ENCODE measurements at places on chromosomes 6 and 20. TPM values are rescaled to one million over a fixed set of nuclear protein-coding genes. Genes with fewer than 3 reads are reported as not detected.

The INSM1 gene
- not detected for total RNA-seq

The NQO2 gene
- total RNA-seq, result 129 TPM

The HTR1E gene
- total RNA-seq, result not detected

The ADGRF5 gene
- total RNA-seq, result 21.2 TPM

The CDKAL1 gene
- total RNA-seq, result 15.1 TPM

The DEF6 gene
- 1.6 TPM for total RNA-seq

The OR12D3 gene
- total RNA-seq, result not detected

The PPDPF gene
- 153 TPM for total RNA-seq

The ID1 gene
- 129 TPM for total RNA-seq

The ABHD16B gene
- total RNA-seq, result not detected

- H3K27ac ChIP-seq, result no peak overlapping the region
- H3K36me3 ChIP-seq, result no peaks in the 10 kb centered on the region
- H3K27me3 ChIP-seq, result no peaks in the 10 kb centered on the region
- H3K4me1 ChIP-seq, result no peaks in the 10 kb centered on the region
- no peak for DNase-seq
Observed at GRCh38 chr6:31871046-31871659, 7.6 kb downstream of the SLC44A4 start.

GRCh38 chr6:45541934-45542333 is 164.2 kb upstream of the SUPT3H start:
- DNase-seq, result no peak
- no peak overlapping the region for H3K4me3 ChIP-seq
- H3K27me3 ChIP-seq, result no peaks in the 10 kb centered on the region
- H3K36me3 ChIP-seq, result no peaks in the 10 kb centered on the region

- no peak overlapping the region for H3K27ac ChIP-seq
- no peaks in the 10 kb centered on the region for H3K36me3 ChIP-seq
- no peaks in the 10 kb centered on the region for H3K4me1 ChIP-seq
- H3K27me3 ChIP-seq, result no peaks in the 10 kb centered on the region
- no peak for DNase-seq
Observed at GRCh38 chr6:116528780-116529179, 16.7 kb downstream of the TRAPPC3L start.

DNA sequence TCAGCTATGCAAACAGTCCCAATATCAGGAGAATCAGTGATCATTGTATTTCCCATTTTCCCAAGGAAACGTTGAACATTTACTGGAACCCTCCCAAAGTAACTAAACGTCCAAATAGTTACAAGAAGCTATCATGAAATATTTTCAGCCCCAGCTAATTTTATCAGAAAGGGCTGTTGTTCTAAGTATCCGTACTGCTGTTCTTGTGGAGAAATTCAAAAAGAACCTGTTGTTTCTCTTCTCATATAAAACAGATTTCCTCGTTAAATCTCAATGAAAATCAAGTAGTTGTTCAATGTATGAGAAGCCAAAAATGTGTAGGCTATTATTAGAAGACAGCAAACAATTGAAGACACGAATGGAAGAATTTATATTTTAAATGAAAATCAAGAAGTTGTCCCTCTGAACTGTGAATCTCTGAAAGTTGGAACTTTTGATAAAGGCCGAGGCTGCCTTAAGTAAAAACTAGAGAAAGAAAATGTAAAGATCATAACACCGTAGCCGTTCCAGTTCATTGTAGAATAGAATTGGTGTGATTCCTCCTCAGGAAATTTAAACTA is 107.7 kb downstream of the HFE start:
- no peaks in the 10 kb centered on the region for H3K27me3 ChIP-seq
- H3K4me3 ChIP-seq, result peak overlapping the region; percentile 67
- H3K4me1 ChIP-seq, result peaks cover 8% of the 10 kb centered on the region
- peak overlapping the region; percentile 76 for H3K27ac ChIP-seq

DNA sequence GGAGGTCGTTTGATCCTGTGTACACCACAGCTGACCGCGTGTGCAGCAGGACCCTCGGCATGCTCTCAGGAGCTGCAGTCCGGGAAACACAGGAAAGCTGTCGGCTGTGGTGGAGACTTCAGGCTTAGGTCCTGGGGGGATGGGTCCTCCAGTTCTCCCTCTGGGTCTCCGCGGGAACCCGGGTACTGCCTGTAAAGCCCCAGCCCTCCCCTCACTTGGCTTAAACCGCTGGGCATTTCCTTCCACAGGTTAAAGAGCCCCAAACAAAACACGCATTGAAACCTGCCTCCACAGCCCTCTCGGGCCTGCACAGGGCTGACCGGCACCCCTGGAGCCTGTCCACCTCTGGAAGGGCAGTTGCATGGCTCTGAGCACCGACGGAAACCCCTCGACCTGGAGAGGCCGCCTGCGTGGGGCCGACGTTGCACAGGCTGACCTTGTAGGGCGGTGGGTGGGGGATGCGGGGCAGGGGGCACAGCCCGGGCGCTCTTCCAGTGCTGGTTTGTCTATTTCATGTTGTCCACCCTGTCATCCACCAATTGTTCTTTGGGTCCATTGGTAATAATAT is 59.1 kb downstream of the DACT2 start:
- no peak overlapping the region for H3K27ac ChIP-seq
- DNase-seq, result no peak
- H3K4me3 ChIP-seq, result no peak overlapping the region
- no peaks in the 10 kb centered on the region for H3K36me3 ChIP-seq

DNA sequence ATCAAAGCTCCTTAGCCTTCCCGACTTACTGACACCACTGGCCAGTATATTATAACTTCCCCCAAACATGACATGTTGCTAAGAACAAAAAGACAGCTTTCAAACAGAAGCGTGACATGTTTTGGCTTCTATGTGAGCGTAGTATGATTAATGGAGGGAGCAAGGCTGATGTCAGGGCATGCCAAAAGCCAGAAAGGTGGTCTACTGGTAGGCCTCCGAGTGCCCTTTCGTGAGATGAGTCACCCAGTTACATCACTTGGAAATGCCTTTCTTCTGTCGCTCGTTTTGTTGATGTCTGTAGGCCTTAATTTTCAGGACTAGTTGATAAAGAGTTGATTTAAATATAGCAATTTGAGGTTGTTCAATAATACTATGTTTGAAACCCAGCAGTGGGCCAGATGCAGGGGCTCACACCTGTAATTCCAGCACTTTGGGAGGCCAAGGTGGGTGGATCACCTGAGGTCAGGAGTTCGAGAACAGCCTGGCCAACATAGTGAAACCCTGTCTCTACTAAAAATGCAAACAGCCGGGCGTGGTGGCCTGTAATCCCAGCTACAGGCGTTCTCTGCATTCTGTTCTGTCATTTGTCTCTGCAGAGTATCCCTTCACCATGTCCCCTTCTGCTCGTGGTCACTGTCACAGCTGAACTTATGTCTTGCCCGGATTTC is 53.3 kb downstream of the CNKSR3 start:
- H3K36me3 ChIP-seq, result no peaks in the 10 kb centered on the region
- no peaks in the 10 kb centered on the region for H3K27me3 ChIP-seq
- H3K4me1 ChIP-seq, result no peaks in the 10 kb centered on the region
- H3K4me3 ChIP-seq, result no peak overlapping the region

DNA sequence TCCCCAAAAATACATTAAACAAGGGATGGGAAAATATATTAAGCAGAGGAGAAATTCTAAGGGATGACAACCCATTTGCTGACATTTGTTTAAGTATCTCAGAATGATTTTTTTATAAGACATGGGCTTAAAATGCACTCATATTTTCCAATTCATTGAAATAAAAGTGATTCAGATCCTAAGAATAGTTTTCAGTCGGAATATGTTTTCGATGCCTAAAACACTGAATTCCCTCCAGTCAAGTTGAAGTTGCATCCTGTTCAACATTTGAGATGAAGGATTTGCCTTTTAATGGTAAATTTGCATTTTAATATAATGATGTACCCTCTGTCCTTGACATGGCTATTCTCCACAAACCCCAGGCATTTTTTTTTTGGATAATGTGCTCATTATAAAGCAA is 79.3 kb downstream of the PTCHD4 start:
- H3K4me3 ChIP-seq, result no peak overlapping the region
- no peaks in the 10 kb centered on the region for H3K4me1 ChIP-seq
- no peaks in the 10 kb centered on the region for H3K27me3 ChIP-seq
- H3K36me3 ChIP-seq, result no peaks in the 10 kb centered on the region
- no peak overlapping the region for H3K27ac ChIP-seq
- no peak for DNase-seq

- no peaks in the 10 kb centered on the region for H3K36me3 ChIP-seq
- H3K27me3 ChIP-seq, result no peaks in the 10 kb centered on the region
- no peak overlapping the region for H3K4me3 ChIP-seq
- DNase-seq, result no peak
Observed at GRCh38 chr20:45545754-45546453, 1.3 kb downstream of the EPPIN start.

DNA sequence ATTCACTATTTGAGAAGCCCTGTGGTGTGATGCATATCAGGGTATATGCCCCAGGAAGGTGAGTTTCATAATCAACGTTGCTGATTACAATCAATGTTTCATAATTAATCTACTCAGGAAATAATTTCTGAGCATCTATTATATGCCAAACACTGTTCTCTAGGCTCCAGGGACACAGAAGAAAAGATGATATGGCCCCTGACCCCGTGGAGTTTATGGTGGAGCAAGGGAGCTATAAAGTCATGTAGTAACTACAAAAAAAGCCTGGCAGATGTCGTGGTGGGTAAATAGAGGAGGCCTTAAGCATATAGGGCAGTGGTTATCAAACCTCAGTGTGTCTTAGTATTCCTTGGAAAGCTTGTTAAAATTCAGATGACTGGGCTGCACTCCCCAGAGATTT is 40.1 kb upstream of the BCAS1 start:
- H3K27ac ChIP-seq, result no peak overlapping the region
- DNase-seq, result no peak
- no peaks in the 10 kb centered on the region for H3K4me1 ChIP-seq
- H3K27me3 ChIP-seq, result no peaks in the 10 kb centered on the region
- H3K36me3 ChIP-seq, result no peaks in the 10 kb centered on the region
- no peak overlapping the region for H3K4me3 ChIP-seq

DNA sequence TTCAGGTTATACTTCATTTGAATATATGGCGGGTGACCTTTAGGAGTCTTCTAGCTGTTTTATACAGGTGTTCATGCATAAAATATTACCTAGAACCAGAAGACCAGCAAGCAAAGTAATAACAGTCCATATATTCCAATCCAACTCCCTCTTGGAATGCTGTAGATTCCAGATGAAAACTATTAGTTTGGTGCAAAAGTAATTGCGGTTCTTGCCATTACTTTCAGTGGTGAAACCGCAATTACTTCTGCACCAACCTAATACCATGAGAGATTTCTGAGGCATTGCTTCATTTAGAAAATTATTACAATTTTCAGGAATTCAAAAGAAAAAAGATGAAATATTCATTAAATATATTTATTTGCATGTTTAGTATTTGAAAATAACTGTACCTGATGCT is 62.6 kb downstream of the FAM83B start:
- no peak overlapping the region for H3K4me3 ChIP-seq
- H3K4me1 ChIP-seq, result no peaks in the 10 kb centered on the region
- H3K27ac ChIP-seq, result no peak overlapping the region
- no peaks in the 10 kb centered on the region for H3K36me3 ChIP-seq
- DNase-seq, result no peak

DNA sequence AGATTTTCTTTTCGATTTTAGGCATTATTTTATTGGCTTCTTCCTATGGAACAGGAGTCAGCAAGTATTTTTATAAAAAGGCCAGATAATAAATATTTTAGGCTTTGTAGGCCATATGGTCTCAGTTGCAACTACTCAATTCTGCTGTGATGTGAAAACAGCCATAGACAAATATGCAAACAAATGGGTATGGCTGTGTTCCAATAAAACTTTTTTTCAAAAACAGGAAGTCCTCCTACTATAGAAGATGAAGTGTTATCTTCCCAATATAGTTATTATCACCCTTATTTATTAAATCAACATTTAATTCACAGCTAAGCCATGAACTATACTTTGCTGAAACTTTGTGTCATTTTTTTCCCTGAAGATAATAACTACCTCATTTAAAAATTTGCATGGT is 57.2 kb downstream of the CHD6 start:
- no peak for DNase-seq
- H3K4me1 ChIP-seq, result peaks cover 9% of the 10 kb centered on the region
- H3K36me3 ChIP-seq, result no peaks in the 10 kb centered on the region
- no peak overlapping the region for H3K4me3 ChIP-seq
- H3K27ac ChIP-seq, result no peak overlapping the region

- H3K36me3 ChIP-seq, result no peaks in the 10 kb centered on the region
- no peaks in the 10 kb centered on the region for H3K4me1 ChIP-seq
- no peak overlapping the region for H3K4me3 ChIP-seq
- no peak for DNase-seq
Observed at GRCh38 chr6:56349194-56349593, 101.8 kb upstream of the COL21A1 start.

DNA sequence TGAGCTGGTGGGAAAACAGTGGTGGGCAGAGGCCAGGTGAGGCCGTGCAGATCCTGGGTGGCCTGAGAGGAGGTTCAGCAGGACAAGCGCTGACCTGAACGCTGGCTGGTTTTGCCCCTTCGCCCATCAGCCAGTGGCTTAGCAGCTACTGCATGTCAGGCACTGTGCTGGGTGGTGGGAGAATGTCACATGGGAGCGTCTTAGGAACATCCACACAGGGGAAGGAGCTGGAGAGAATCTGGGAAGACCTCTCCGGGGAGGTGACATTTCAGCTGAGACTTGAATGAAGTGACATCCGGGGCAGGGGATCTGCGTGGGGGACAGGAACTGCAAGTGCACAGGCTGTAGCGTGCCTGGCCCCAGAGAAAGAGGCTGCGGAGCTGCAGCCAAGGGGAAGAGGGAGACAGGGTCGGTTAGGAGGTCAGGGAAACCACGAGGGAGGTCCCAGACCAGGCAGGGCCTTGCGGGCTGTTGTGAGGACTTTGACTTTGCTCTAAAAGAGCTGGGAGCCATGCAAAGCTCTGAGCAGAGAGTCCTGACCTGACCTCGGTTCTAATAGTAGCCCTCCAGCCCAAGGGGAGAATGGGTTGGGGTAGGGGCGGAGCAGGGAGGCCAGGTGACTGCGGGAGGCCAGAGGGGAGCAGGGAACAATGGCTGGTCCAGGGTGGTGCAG is 156.8 kb upstream of the PTPN1 start:
- no peaks in the 10 kb centered on the region for H3K27me3 ChIP-seq
- no peaks in the 10 kb centered on the region for H3K36me3 ChIP-seq
- DNase-seq, result no peak
- H3K4me1 ChIP-seq, result no peaks in the 10 kb centered on the region

DNA sequence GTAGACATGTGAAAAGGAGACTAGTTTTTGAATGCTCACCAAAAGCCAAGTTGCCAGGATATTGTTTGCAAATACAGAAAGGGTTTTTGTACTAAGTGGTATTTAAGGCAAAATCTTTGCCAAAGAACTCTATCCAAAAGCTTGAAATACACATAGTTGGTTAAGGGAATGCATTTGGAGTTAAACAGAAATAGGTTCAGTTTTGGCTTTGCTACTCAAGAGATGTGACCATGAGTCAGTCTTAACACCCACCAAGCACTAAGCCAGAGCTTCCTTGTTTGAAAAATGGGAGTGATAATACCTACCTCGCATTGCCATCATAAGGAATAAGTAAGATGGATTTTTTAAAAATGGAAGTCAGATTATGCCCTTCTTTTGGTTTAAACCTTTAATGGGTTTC is 191.7 kb upstream of the LAMP5 start:
- DNase-seq, result no peak
- no peak overlapping the region for H3K27ac ChIP-seq
- no peak overlapping the region for H3K4me3 ChIP-seq
- H3K36me3 ChIP-seq, result no peaks in the 10 kb centered on the region
- H3K4me1 ChIP-seq, result no peaks in the 10 kb centered on the region
- no peaks in the 10 kb centered on the region for H3K27me3 ChIP-seq

- H3K27me3 ChIP-seq, result no peaks in the 10 kb centered on the region
- H3K4me3 ChIP-seq, result no peak overlapping the region
- no peaks in the 10 kb centered on the region for H3K4me1 ChIP-seq
- no peak overlapping the region for H3K27ac ChIP-seq
- no peak for DNase-seq
Observed at GRCh38 chr6:111890988-111891387, 17.7 kb upstream of the FYN start.
